ENCODE measurements at places on chromosomes 2 and 18. TPM values are rescaled to one million over a fixed set of nuclear protein-coding genes. Genes with fewer than 3 reads are reported as not detected.

GRCh38 chr2:160650196-160651118 is 156.8 kb upstream of the RBMS1 start:
- no peak for DNase-seq

GRCh38 chr2:218984239-218985020 is 554 bp downstream of the FEV start:
- no peak for DNase-seq

DNA sequence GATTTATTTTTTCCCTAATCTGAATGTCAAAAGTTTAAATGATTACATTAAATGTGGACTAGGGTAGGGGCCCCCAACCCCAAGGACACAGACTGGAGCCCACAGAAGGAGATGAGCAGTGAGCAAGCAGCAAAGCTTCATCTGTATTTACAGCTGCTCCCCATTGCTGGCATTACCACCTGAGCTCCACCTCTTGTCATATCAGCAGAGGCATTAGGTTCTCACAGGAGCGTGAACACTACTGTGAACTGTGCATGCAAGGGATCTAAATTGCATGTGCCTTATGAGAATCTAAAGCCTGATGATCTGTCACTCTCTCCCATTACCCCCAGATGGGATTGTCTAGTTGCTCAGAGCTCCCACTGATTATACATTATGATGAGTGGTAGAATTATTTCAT is 3.8 kb downstream of the MOB1A start:
- DNase-seq = no peak

CD8B gene
- 283 TPM for total RNA-seq

DNA sequence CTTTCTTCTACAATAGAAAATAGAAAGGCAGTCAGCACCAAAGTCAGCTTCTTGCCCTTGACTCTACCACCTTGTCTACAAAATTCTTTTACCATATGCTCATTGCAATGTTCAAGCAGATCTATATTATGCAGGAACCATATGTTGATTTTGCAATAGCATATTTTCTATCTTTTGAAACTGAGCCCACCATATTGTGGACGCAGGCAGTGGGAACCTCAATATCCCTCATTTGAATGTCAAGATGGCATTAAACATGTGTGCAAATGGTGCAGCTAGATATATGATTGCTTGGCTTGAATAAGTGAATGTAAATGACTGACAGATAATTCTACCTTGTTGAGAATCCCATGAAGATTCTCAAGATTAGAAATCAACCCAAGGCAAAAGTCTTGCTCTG is 412.7 kb upstream of the FSHR start:
- no peak for DNase-seq

GRCh38 chr18:78981394-78981831 is 1.8 kb downstream of the SALL3 start:
- no peak for DNase-seq

DNA sequence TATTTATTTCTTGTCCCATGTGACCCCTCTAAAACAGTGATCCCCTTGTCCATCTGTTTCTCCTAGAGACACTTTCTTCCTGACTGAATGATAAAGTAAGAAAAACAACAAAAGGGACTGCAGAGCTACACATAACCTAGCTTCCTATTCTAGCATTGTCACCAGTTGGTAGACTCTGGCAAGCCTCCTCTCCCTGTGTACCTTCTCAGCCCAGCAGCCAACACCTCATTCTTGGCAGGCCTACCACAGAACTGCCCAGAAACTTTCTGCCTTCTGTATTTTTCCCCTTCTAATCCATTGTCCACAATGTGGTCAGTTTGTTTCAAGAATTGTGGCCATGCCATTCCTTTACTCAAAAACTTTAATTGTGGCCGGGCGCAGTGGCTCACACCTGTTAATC is 13.4 kb downstream of the SMC6 start:
- DNase-seq = no peak

IL1F10 gene
- total RNA-seq = not detected
